ENCODE measurements at places on chromosomes 13 and 19. TPM values are rescaled to one million over a fixed set of nuclear protein-coding genes. Genes with fewer than 3 reads are reported as not detected.

DNA sequence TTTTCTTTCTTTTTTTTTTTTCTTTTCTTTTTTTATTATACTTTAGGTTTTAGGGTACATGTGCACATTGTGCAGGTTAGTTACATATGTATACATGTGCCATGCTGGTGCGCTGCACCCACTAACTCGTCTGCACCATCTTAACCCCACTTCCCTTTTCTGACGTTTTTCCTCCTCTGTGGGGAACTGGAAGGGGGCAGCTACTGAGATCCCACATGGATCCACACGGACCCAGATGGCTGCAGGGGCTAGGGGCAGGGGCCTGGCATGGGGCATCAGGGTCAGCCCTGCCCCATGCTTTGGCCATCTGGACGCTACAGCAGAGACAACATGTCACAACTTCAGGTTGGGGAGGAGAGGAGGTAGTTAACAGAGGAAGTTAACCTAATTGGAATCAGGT is 54.3 kb downstream of the RUBCNL start:
- no peak for DNase-seq

DNA sequence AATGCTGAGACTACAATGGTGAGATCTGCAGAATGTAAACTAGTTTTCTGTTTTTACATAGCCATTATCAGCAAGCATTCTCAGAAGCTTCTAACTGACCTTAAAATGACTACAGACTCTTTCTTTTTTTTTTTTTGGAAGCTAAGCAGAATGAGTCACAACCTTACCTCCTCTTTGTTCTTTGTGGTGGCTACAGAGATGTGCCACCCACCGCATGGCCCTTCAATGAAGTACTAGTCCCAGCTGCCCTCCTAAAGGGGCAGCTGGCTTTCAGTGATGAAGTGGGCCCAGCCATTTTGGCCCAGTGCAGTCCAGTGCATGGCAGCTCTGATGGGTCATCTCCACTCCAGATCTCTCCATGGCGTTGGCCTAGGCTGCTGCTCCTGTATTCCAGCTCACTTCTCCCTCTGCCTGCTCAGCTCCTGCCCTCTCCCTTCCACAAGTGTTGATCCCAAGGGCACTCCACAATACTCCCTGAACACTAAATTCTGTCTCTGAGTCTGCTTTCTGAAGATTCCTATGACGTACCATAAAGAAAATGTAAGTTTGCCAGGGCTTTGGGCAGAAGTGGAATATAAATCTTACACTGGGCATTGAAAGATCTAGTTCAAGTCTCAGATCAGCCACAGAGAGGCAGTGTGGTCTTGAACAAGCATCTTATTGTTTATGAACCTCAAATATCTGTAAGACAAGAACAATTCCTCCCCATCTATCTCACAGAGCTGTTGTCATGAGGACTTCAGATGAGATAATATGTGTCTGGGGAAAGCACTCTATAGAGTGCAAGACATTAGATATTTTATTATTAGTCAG is 85.6 kb downstream of the RXFP2 start:
- no peak for DNase-seq

SPTBN4 gene
- total RNA-seq = 0.25 TPM

ZFP30 gene
- 5.1 TPM for total RNA-seq

Measured in T-helper 17 cell (primary cell).